ENCODE measurements at places on chromosomes 3 and 15. TPM values are rescaled to one million over a fixed set of nuclear protein-coding genes. Genes with fewer than 3 reads are reported as not detected.

WDR93 gene
- total RNA-seq: not detected

MYRIP gene
- total RNA-seq: 3.7 TPM

XCR1 gene
- not detected for total RNA-seq

SLC22A14 gene
- 0.65 TPM for total RNA-seq

MEX3B gene
- 0.48 TPM for total RNA-seq

DNA sequence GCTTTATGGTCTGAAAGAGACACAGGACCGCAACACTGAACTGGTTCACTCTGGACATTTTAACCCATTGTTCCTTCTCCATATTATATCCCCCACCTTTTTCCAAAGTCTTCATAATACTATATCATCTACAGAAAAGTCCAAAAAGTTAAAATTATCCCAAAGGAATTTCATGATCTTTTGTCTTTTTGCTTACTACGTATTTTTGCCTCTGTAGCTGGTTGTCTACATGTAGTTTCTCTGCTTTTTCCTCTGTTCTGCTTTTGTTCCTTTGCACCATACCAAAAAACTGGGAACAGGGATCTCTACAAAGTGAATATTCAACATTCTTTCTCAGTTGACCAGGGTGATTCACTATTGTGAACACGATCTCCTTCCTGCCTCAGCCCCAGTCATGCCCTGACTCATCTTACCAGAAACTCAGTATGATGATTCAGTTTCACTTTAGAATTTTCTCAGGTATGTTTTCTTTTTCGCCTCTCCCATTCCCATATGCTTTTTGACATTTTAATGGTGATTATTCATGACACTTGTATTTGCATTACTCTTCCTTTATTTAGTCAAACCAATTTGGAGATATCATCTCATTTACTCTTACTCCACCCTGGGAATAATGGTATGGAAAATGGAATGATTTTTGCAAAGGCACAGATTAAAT is 14.5 kb downstream of the EMC4 start:
- no peak for DNase-seq

DNA sequence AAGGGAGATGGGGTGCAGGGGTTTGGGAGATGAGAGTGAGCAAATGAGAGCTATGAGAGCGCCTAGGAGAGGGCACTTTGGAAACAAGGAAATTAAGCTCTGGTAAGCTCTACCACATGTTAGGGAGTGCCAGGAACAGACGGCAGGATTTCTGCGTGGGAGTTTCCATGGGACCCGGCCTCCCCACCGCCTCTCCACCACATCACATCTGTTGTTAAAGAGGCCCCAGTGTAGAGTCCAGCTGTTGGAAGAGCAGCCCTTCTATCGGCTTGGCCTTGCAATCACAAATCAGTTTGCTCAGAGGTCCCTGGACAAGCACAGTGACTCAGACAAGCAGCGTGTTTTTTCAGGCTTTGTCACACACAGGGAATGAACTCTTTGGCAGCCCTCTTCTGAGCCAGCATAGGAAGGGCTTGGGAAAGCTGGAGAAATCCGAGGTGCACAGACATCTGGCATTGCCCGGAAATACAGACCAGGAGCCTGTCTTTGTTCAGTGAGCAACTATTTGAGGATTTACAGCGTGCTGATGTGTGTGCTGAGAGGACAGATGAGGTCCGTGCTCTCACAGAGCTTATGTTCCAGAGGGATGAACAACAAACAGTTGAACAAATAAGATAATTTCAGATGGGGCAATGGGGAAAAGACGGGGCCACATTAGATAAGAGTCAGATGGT is 370.6 kb upstream of the PROK2 start:
- DNase-seq: no peak

DNA sequence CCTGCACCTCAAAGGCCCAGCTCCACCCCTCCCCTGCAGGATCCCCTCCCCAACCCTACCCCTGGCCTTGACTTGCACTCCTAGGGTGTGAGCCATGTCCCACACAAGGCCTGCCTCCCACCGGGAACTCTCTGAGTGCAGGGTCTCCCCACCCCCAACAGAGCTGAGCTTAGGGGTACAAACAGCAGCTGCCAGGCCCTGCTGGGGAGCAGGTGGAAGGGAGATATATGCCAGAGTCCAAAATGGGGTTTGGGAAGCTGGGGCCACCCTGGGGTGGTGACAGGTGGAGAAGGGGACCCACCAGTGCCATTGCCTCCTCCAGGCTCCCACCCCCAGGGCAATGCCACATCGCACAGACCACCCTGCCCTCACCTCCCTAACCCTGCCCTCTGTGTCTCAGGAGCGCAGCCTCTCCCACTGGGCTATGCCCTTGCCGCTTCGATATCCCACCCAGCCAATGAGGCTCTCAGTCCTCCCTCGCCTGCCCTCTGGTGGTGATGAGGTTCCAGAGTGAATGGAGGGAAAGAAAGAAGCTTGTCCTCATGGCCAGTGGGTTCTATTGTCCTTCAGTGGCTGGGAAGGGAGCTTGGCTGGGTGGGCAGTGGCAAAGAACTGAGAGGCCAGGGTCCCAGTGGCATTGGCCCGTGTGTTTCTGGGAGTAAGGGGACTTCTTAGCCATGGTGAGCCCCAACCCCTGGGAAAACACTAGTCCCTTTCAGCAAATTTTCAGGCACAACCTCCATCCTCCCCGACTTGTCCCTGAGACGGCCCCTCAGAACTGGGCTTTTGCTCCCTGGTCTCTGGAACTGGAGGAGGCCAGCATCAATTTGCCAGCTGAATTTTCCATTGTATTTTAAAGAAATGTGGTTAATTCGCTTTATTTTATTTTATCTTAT is 46.8 kb downstream of the CYP11A1 start:
- DNase-seq: peak; percentile 47

GRCh38 chr3:71618538-71618937 is 35.0 kb upstream of the FOXP1 start:
- DNase-seq: no peak

DNA sequence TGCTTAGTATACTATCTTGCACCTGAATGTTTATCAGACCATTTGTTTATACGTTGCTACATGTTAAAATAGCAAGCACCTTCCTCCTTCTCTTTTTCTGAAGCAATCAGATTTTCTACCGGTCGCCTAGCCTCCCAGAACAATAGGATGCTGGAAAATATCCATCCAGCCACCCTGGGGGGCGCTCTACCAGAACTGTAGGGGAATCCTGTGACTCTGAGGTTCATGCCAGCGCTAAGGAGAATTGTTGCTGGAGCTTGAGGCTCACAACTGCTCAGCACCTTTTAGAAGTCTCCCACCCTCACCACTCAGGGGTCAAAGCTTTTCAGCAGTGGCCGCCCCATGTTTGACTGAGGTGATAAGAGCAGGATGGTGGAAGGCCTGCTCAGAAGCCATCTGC is 27.5 kb downstream of the SQOR start:
- no peak for DNase-seq

- DNase-seq: no peak
Measured at GRCh38 chr15:29140475-29141307, 128.9 kb downstream of the NSMCE3 start.

- no peak for DNase-seq
Measured at GRCh38 chr3:123739754-123740153, 144.4 kb downstream of the MYLK start.

DNA sequence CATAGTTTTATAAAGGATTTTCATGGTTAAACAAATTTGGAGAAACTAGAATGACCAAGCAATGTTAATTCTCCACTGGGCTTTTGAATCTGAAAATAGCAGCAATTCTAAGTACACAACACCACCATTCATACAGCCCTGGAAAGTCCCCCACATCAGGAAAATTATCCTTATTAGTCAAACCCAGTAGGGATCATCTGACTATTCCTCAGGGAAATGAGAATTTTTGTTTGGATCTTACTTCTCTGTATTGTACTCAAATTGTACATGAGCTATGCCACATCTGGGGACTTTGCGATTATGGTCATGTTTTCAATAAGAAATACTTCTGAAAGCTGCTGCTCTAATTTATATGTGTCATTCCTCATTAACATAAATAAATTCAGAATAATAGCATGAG is 46.0 kb downstream of the RARB start:
- no peak for DNase-seq

Data from omental fat pad (tissue), 4 donors.